ENCODE measurements at places on chromosomes 16 and 17.

- DNase-seq, result no peak
Measured at GRCh38 chr16:15461376-15461775, 27.0 kb downstream of the BMERB1 start.

GRCh38 chr17:35684055-35684802 is 47.2 kb upstream of the RASL10B start:
- DNase-seq, result no peak

- DNase-seq, result peak; percentile 54
Measured at GRCh38 chr16:68287276-68288251, 23.2 kb downstream of the SLC7A6OS start.

DNA sequence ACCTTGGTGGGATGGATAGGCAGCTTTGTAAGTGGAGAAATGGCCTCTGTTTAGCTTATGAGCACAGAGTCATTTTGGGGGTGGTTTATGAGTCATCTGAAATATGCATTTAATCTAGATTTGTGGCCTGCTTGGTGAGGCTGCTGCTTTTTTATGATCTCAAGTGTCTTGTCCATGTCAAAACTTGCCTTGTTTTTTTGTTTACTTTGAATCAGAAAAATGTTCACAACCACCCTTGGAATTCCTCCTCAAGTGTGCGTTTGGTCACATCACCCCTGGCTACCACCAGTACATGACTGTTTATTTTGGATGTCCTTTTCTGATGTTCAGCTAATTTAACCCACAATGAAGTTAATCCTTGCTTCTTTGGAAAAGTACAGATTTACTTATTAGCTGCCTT is 64.6 kb downstream of the FTO start:
- DNase-seq, result no peak

GRCh38 chr17:17801800-17802481 is 34.8 kb downstream of the SREBF1 start:
- DNase-seq, result no peak

DNA sequence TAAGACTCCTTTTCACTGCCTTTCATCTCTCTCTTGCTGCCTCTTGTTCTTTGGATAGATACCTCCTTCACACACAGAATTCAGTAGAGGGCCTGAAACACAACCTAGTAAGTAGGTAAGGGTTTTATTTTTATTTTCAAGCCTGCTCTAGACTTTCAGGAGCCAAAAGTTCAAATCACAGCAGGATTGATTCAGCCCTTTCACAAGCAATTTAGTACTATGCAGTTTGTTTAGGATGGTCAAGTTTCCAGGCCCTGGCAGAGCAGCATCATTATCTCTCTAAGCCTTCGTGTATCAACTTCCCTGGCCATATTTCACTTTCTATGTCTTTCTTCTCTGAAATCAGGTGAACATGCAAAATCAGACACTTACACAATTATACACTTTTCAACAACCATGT is 148.8 kb upstream of the CORO6 start:
- no peak for DNase-seq

All from thoracic aorta (tissue), 2 donors.